ENCODE measurements at places on chromosomes 6 and 20.

DNA sequence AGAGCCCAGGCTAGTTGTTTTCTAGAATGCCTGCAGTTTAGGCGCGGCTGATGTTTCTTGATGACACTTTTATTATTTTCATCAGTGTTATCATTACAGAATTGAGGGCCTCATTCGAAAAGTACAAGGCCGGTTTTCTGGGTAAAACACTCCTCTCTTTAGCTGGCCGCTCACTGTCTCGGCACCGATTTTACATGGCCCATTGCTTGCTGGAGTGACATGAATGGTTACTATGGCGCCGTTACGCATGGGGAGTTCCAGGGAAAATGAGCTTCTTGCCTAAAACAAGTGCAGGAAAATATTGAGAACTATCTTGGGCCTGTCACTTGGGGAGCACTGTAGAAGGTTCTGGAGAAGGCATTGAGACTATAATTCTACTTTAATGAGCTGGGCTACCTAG lies 317.8 kb downstream of the CDH4 start:
- DNase-seq, result no peak

GRCh38 chr6:168634541-168635328 lies 193.8 kb downstream of the SMOC2 start:
- DNase-seq, result no peak

DNA sequence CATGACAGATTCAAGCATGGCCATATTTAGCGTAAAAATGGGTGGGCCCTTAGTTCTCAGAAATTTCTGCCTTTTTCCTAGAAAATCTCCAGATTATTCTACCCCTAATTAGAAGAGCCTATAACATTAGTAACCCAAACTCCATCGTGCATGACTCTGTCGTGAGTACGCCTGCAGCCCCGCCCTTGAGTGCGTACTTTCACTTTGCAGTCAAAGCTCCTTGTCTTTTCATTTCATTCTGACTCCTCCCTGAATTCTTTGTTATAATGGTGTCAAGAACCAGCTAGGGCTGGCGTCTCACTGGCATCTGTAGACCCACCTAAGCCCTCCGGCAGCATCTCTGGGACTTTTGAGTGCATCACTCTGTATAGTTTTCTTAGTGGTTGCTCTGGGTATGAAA lies 61.7 kb upstream of the NOX3 start:
- no peak for DNase-seq

GRCh38 chr6:34810017-34810882 lies 18.4 kb downstream of the BLTP3A start:
- DNase-seq, result no peak

DNA sequence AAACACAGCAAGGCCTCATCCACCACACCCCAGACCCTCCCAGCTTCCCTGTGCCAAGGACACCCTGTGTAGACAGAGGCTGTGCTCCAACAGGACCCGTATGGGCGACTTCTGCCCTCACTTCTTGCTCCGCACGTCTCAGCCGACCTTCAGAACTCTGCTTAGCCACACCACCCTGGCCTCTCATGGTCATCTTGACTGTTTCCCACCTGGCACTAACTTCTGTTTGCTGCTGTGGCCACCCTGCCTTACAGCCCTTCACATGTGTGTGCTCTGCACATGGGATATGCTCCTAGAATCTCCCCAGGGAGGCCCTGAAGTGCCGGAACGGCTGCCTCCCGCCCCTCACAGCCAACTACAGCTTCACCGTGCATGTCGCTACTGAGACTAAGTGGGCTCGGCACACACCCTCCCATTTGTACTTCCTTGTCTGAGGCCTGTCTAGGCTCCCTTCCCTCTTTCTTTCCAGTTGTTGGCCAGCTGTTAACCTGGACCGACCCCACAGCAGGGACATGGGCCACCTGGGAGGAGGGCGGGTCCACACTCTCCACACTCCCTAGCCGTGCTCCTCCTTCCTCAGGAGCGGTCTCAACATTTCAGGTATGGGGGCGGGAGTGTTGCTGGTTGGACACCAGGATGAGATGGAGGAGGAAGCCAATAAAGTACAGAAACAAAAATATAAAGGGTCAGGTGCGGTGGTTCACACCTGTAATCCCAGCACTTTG lies 69.6 kb downstream of the PYGB start:
- DNase-seq, result no peak

- DNase-seq, result no peak
These were observed 13.0 kb upstream of the ITCH start for GRCh38 chr20:34350095-34350494.

DNA sequence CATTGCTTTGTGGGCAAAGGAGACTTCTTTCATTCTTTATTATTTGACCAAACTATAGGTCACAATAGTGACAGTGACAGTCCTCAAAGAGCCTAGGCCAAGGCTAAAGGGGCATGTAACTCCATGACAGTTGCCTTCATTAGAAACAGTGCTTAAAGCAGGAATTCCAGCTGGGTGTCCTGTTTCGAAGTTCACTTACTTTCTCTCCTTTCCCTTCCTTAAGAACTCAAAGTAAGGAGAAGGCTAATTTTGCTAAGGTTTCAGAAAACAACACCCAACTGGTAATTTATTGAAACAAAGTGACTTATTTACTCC lies 48.1 kb upstream of the HEY2 start:
- no peak for DNase-seq
